ENCODE measurements at places on chromosomes 13 and 19. TPM values are rescaled to one million over a fixed set of nuclear protein-coding genes. Genes with fewer than 3 reads are reported as not detected.

GRCh38 chr19:44757735-44758505 lies 9.4 kb downstream of the BCL3 start:
- DNase-seq, result no peak

DNA sequence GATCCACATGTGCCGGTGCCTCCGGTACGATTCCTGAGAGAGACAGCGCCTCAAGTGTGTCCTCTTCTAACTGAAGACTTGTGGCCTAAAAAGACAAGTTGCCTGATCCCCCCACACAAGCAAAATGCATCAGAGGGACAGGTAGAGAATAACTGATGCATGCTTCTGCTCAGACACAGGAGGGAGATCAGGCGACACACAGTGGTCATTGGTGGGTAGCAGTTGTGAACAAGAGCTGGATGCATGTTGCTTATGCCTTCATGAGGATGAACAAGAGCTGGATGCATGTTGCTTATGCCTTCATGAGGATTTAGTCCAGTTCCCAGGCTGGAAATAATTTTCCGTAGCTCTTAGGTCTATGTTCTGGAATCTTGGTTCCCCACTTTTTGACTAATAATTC lies 505.6 kb downstream of the MYO16 start:
- DNase-seq, result peak; percentile 52

Gene PCCA
- total RNA-seq, result 10.0 TPM

Gene ADGRE3
- total RNA-seq, result not detected

- DNase-seq, result no peak
Measured at GRCh38 chr13:51581148-51581820, 3.0 kb upstream of the WDFY2 start.

Gene CATSPERD
- not detected for total RNA-seq

DNA sequence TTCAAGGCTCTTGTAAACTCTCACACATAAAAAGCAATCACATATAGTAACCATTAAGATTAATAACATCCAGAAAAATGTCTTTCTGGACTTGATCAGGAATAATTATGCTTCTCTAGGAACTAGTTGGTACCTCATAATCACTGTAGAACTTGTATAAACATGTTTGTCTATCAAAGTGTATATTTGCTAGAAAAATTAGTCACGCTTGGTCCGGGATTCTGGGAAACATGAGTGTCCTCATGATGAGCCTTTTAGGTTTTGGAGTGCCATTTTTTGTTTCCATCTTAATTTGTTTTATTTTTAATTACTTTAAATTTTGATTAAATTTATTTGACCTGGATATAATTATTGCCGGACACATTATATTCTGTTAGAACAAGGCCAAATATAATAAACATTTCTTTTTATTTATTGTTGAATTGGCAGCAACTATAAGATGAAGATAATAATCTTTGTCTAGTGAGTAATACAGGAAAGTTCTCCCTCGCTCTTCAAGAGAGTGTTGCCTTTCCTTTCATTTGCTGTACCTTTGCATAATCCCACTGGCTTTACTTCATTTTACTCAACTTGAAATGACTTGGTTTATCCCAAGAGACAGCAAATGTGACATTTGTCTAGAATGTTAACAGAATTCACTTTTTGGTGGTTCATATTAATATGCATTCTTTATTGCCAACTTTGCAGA lies 207.0 kb downstream of the NALCN start:
- DNase-seq, result no peak

GRCh38 chr13:26705536-26705935 lies 55.0 kb downstream of the GPR12 start:
- no peak for DNase-seq
